Left kidney (tissue), 8 donors: ENCODE measurements at places on chromosomes 2 and 18. TPM values are rescaled to one million over a fixed set of nuclear protein-coding genes. Genes with fewer than 3 reads are reported as not detected.

The DSC3 gene
- polyA plus RNA-seq, result 2.5 TPM

DNA sequence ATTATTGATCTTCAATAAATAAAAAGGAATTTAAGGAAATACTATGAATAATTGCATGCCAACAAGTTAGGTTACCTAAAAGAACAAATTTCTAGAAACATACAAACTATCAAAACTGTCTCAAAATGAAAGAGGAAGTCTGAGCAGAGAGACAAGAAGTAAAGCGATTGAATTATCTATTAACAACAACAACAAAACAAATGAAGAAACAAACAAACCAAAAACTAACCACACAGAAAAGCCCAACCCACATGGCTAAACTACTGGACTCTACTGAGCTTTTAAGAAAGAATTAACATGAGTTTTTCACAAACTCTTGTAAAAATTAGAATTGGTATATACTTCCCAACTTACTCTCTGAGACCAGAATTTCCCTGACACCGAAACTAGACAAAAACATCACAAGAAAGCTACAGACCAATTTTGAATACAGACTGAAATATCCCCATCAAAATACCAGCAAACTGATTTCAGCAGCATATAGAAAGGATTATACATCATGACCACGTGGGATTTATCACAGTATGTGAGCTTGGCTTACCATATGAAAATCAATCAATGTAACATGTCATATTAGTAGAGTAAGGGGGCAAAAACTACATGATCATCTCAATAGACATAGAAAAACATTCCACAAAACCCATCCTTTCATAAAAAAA lies 16.6 kb upstream of the GALNT1 start:
- no peak for DNase-seq

- DNase-seq, result no peak
These were observed 50.9 kb downstream of the ADNP2 start for GRCh38 chr18:80159713-80160636.

The WNT10A gene
- 0.45 TPM for polyA plus RNA-seq

- DNase-seq, result no peak
These were observed 4.5 kb downstream of the LPIN1 start for GRCh38 chr2:11750917-11751316.

The CCDC74B gene
- polyA plus RNA-seq, result 14.4 TPM

DNA sequence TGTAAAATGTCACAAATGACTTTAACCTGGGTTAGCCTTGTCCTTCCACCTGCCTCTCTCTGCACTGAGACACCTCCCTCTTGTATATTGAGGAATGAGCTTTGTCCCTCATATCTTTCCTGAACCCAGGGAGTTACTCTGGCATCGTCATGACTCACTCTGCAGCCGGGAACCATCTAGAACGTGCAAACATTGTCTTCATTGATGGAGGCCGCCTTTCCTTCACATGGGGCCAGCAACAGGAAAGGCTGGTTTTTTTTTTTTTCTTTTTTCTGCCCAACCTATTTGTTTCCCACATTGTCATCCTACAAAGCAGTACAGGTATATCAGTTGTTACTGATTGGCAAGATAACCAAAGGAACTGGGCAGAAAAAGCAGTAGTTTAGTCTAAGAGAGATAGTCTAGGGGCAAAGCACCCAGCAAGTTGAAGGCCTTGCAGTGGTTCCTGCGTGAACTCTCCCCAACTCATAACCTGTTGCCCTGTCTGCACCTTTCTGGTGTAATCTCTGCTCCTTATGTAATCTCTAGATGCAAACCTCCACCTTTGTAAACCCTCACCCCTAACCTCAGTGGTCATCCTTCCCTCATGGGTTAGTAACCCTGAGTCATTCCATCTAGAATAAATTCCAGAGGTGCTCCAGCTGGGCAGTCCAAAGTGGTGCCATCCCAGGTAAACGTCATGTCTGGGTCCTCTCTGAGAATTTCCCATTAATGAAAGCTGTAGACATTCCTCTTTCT lies 38.3 kb downstream of the SLC40A1 start:
- no peak for DNase-seq

DNA sequence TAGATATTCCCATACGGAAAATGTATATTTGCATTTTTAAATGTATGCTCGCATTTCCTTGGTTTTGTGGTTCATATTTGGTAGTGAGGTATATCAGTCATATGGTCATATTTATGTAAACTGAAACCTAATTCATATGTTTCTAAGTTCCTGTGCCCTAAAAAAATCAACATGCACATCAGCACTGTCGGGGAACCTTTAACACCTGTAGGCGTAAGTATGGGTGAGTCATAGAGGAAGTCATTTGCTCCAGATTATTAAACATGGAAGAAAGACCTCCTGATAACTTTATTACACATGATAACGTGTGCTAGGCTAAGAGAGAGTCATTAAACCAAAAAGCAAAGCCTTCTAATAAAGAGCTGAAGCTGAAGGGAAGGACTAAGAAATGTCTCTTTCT lies 437.7 kb downstream of the NRXN1 start:
- no peak for DNase-seq

DNA sequence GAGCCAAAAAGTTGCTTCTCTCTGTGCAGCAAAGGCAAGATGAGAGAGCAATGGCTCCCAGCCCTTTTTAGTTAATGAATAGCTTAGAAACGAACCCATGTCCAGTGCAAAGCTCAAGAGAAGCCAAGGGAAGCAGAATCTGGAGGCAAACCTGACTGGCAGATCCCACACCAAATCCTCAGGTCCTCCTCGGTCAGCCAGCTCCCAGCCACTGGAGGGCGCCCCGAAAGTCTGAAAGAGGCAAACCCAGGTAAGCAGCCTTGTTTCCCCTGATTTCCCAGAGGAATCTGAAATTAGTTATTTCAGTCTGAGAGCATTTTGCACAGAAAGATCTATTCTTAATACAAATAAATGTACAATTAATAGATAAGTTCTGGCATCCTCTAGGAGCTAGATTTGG lies 71.3 kb upstream of the PID1 start:
- DNase-seq, result peak; percentile 6

DNA sequence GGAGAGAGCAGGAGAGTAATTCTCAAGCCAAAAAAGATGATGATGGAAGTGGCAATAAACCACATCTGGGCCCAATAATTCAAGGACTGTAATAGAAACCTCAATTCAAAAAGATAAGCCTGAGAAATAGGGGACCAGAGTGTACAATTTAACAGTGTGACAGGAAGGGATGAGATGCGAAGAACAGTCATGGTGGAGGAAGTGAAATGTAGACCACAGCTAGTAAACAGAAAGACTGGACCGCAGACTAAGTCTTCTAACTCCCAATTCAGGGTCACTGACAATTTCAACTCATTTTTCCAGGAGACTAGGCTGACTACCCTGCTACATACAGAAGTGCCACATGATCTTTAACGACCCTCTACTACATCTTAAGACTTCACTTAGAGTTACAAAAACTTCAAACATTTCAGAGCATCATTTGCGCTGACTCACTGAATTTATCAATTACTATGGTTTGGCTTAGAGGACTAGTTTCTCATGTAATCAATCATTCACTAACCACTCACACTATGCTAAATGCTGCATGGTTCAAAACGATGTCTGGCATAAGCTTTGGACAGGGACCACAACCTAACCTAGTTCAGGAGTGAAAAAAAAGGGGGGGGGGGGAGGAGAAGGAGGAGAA lies 9.0 kb downstream of the CUL3 start:
- no peak for DNase-seq

The TGOLN2 gene
- 140 TPM for polyA plus RNA-seq

The GPBAR1 gene
- 1.2 TPM for polyA plus RNA-seq

- DNase-seq, result no peak
These were observed 31.4 kb downstream of the ATOH8 start for GRCh38 chr2:85785027-85785822.

GRCh38 chr2:237057893-237058300 lies 27.8 kb upstream of the COPS8 start:
- no peak for DNase-seq

DNA sequence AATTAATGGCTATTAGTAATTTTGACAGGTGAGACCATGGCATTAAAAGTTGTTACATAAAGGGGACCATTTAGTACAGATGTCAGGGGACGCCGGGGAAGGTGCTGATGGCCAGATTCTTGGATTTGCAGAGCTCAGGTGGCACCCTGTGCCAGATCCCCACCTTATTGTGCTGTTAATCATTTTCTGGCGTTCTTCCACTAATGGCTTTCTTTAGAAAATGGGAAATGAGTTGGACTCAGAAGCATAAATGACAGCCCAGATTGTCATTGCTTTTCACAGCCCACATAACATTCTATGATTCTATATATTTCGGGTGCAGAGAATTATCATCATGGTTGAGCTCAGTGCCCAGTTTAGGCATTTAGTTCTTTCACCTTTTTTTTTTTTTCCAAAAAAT lies 257.2 kb upstream of the TCF4 start:
- no peak for DNase-seq

The MYO7B gene
- polyA plus RNA-seq, result 22.8 TPM

DNA sequence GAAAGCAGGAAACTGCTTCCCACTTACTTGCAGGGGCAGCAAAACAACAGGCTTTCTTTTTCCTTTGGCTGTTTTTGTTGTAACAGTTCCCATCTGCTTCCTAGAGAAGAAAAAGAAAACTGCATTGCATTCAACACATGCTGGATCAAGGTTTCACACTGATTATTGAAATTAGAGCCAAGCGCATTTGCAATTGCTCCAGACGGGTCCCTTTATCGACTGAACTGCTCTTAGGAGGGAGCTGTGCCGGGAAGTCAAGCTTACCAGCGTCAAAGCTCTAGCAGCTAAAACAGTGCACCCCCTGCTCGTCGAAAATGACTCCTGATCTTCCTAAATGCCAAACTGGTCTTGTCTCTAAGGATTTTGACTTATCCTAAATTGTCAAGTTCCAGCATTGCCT lies 164.0 kb upstream of the SESTD1 start:
- no peak for DNase-seq

DNA sequence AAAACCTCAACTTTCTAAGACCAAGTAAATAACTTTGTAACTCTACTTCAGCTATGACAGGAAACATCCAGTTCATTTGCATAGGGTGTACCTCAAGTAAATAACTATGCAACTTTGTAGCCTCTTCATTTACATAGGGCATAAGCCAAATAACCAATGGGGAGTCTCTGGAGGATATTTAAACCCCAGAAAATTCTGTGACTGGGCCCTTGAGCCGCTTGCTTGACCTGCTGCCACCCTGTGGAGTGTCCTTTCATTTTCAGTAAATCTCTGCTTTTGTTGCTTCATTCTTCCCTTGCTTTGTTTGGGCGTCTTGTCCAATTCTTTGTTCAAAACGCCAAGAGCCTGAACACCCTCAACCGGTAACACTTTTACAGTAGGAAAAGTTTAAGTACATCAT lies 1112.7 kb upstream of the NRXN1 start:
- DNase-seq, result no peak

The CREG2 gene
- polyA plus RNA-seq, result 0.65 TPM

The SCN2A gene
- 2.7 TPM for polyA plus RNA-seq

- no peak for DNase-seq
These were observed 63.9 kb downstream of the NYAP2 start for GRCh38 chr2:225463449-225463848.

- no peak for DNase-seq
These were observed 31.0 kb downstream of the MRPS9 start for GRCh38 chr2:105068875-105069274.
